ENCODE measurements at places on chromosomes 7 and 10. TPM values are rescaled to one million over a fixed set of nuclear protein-coding genes. Genes with fewer than 3 reads are reported as not detected.

DNA sequence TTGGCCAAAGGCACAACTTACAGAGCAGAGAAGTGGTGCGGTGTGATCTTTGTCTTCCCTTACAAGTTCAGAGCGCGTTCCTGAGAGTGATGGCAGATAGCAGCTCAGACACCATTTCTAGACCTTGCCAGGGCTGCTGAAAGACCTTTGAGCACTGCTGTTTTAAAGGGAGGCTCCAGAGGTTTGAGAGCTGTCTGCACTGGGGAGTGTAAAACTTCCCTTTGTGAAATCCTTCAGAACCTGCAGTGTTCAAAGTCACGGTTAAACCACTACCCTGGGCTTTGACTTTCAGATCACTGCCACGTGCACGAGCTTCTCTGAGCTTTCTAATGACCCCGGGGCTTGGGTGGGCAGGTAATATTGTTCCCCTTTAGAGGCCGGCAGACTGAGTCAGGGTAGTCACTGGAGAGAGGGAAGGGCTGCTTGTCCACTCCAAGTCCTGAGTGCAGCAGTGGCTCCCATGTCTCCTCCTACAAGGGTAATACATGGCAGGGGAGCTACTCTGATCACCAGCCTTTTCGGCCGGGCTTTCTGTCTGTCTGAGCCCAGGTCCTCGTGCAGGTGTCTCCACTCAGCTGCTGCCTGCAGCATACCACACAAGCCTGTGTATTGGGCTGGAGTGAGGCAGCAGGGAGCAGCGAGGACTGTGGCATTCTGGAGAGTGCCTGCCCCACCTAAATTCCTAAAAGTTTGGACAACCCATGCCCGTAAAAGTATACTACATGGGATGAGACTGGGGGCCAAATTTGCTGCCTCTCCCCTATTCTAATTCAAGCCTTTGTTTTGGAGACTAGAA lies 63.3 kb downstream of the ZMIZ1 start:
- no peaks in the 10 kb centered on the region for H3K4me1 ChIP-seq
- no peaks in the 10 kb centered on the region for H3K36me3 ChIP-seq
- no peaks in the 10 kb centered on the region for H3K27me3 ChIP-seq

INPP5A gene
- 112 TPM for total RNA-seq

TAS2R41 gene
- total RNA-seq, result 1.0 TPM

IGFBP3 gene
- total RNA-seq, result 200 TPM
